Stimulated activated CD4-positive, alpha-beta T cell treated with anti-CD3 and anti-CD28 coated beads, Interleukin-1b, Interleukin-23, amount 100 ng/mL, for 4 hours (primary cell): ENCODE measurements at places on chromosomes 11 and 22.

GRCh38 chr11:117426297-117426685, 98.6 kb downstream of the CEP164 start:
- peak; percentile 66 for DNase-seq

DNA sequence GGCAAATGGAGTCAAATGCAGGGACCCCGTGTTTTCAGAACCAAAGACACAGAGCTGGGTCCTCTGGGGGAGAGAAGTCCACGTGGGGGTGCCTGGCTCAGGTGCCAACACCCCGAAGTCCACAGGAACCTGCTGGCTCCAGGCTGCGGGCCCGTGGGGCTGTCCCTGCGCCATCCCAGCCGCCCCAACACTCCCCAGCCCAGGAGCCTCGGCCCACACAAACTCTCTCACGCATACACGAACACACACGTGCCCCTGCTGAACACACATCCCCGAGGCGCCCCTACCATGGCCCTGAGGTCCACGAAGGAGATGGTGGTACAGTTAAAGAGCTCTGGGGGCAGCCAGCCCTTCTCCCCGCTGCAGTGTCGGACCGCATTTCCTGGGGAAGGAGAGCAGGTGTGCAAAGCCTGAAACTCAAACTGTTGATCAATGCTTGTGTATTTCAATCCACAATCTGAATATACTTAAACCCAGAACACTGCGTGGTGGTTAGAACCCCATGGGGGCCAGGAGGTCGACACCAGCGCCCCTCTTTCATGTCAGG, 54.7 kb downstream of the TRMU start:
- no peak for DNase-seq

GRCh38 chr22:46256358-46256958, 6.4 kb upstream of the CDPF1 start:
- DNase-seq: no peak

GRCh38 chr22:37045958-37046357, 5.6 kb upstream of the KCTD17 start:
- DNase-seq: no peak

GRCh38 chr11:120271672-120272071, 31.7 kb downstream of the POU2F3 start:
- DNase-seq: no peak

DNA sequence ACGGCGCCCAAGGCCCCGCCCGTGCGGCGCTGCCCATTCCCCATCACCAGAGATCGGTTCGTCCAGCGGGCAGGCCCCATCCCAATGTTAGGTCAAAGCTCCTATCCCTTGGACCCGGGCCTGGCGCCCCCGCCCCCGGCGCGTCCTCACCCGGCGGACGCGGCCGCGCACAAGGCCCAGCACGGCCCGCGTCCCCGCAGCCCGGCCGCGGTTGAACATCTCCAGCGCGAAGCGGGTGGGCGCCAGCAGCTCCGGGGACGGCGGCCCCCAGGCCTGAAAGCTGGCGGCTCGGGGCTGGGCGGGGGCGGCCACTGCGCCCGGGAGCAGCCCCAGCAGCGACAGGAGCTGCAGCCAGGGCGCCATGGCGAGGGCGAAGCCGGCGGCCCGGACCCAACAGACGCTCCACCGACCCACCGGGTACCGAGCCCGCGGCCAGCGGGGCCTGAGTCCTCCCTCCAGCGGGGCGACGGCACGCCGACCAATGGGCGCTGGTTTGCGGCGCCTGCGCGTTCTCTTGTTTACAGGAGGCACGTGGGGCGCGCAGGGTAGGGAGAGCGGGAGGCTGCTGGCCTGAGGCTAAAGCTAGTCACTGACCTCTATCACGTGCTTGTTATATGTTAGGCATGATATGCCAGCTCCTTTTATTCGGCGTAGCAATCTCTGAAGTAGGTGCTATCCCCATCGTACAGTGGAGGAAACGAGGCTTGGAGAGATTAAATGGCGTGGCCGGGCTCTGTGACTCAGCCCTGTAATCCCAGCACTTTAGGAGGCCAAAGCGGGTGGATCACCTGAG, at the start of gene CTSF:
Gene CTSF (minus strand): TSS at position 483 of the 793 bp plus-strand sequence. CDS start 120 bp downstream, at position 363.
- peak; percentile 67 for DNase-seq

DNA sequence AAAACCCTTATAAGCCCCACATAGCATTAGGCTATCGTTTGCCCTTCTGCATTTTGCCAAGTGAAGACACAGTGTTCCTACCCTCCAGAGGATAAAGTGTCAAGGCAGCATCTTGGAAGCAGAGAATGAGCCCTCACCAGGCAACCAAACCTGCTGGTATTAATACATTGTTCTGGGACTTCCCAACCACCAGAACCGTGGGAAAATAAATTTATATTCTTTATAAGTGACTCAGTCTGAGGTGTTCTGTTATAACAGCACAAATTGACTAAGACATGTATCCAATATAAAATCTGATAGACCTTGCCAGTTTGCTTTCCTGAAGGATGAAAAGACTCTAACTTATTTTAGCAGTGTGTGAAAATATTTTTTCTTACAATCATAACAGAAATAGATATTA, 792.5 kb upstream of the LRRC4C start:
- no peak for DNase-seq

DNA sequence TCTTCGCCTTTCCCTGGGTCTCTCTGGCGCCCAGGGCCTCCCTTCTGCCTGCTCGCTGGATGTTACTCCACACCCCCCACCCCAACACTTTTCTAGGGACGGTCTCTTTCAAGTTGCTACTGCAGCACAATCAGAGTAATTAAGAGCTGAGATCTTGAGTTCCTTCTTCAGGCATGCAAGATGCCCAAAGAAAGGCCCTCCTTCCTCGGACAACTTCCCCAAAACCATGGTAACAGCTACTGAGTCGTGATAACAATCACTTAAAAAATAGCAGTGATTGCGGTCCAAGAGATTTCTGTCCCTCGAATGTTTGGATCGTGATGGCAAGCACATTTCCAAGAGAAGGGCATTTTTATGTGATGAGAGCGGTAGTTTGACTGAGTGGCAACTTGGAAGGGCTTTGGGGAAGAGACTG, 638 bp upstream of the TENM4 start:
- no peak for DNase-seq

- DNase-seq: no peak
These were observed 3.2 kb downstream of the GLB1L2 start for GRCh38 chr11:134334796-134335571.

- DNase-seq: no peak
These were observed 409.3 kb downstream of the BRD1 start for GRCh38 chr22:49418341-49418894.

GRCh38 chr22:24587251-24587650, 5.6 kb downstream of the LRRC75B start:
- DNase-seq: no peak

- DNase-seq: no peak
These were observed at the start of gene CDC42EP1 for GRCh38 chr22:37559901-37560607. Gene CDC42EP1, plus strand, starts transcription at chr22:37560480. Its CDS starts 5,870 bp downstream, at chr22:37566350.

DNA sequence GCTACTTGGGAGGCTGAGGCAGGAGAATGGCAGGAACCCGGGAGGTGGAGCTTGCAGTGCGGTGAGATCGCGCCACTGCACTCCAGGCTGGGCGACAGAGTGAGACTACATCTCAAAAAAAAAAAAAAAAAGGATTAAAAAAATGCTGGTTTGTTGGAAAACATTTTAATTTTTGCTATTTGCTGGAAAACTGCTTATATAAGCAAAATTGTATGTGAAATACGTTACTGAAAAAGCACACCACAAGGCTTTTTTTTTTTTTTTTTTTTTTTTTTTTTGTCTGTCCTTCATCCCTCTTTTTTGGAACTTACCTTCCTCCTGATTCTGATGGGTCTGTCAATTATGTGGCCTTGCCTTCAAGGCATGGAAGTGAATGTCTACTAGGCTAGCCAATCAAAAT, 40.8 kb downstream of the DCDC1 start:
- no peak for DNase-seq

DNA sequence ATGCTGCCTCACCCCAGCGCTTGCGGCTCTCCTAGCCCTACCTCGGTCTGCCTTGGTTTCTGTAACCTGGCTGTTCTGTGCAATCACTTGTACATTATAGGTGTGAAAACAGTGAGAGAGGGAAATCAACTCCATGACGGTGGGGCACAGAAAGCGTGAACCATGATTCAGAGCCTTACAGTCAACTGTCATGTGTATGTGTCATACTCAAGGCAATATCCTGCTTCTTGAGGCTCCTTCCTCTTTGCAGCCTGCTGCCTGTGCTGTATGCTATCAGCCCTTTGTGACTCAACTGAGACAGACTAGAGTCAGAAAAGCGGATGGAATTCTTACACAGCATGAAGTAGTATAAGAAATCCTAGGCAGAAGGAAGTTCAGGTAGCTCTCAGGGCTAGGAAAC, 2.1 kb downstream of the NRIP3 start:
- DNase-seq: peak; percentile 12

DNA sequence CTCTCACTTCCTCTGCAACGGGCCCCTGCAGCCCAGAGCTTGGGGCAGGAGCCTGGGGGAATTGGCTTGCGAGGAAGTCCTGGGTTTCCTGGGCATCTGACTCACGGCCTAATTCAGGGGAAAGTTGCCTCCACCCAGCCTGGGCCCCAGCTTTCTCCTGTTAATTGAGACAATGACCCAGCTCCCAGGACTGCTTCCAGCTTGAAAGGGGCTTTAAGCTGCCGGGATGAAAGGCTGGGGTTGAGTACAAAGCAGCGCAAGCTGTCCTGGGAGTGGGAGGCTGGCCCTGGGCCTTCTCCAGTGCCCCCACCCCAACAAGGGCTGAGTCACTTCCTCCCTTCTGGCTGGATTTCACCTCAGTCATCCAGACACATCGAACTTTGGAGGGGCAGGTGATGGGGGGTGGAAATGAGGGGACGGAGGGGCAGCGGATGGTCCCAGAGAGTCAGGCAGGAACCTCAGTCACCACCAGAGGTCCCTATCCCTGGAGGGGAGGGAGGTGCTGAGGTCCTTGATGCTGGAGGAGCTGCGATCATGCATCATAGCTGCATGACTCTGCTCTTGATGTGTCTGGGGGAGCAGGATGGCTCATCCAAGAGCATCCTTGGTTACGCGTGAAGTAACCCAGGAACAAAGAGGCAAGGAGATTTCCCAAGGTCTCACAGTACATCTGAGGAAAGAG, 30.1 kb upstream of the OAF start:
- no peak for DNase-seq

DNA sequence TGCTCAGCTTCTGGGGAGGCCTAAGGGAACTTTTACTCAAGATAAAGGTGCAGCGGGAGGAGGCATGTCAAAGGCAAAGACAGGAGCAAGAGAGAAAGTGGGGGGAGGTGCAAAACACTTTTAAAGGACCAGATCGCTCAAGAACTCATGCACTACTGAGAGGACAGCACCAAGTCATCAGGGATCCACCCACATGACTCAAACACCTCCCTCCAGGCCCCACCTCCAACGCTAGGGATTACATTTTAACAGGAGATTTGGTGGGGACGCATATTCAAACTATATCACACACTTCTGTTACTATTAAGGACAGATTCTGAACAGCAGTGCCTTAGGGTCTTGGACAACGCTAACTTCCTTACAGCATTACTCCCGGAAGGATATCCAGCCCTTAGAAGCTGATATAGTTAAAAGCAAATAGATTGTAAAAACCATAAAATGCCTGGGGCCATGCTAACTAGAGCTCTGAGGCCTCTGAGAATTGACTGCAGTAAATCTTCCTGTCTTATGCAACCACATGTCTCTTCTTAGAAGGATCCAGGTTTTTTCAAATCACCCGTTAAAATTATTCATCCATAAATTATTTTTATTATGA, 16.7 kb upstream of the ZC3H12C start:
- no peak for DNase-seq

DNA sequence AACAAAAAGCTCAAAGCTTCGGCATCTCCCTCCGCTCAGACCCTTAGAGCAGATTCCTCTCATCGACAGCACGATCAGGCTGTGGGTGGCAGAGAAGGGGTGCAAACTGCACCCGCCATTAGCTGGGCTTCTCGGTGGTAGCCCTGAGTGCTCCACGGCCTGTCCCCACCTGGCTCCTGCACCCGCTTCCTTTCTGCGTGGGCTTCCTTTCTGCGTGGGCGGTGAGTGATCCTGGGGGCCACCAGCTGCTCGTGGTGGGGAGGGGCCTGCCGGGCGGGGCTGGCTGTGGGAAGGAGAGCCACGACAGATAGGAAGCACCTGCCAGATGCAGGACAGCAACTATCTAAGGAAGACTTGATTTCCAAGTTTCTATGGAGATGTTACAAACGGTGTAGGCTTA, 55.0 kb downstream of the BRD1 start:
- no peak for DNase-seq

DNA sequence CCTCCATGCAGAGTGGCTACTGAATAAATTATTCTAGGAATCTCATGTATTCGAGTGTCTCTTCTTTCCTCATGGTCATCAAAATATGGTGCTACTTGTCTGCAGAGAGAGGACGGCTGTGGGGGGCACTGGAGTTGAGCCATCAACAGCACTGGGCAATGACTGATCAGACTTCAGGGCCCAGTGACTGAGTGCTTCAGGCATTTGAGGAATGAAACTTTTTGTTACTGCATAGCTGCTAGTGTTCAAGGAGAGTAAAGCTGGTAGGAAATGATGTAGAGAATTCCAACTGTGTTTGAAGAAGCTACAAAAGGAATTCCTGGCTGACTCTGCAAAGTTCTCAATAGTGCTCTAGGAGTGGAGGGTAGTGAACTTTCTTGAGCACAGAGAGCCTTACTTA, 277.7 kb downstream of the CADM1 start:
- DNase-seq: no peak

GRCh38 chr11:72630104-72630852, 43.9 kb downstream of the PDE2A start:
- DNase-seq: no peak

GRCh38 chr11:110985547-110985946, 260.0 kb upstream of the POU2AF2 start:
- DNase-seq: no peak

DNA sequence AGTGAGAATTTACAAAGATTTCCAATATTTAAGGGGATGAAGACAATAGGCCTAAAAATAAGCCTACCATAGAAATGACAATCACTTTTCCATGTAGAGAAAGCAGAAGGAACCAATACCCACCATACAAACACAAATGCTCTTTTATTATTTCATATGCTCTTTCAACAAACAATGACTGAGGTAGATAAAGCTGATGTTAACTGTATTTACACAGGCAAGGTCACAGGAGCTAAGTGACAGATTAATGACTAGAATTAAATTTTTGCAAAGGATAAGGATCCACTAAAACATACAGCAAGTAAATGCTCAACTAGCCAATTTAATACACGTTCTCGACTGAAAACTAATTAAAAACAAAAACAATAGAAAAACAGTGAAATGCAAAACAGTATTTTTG, 34.2 kb downstream of the PICALM start:
- no peak for DNase-seq

DNA sequence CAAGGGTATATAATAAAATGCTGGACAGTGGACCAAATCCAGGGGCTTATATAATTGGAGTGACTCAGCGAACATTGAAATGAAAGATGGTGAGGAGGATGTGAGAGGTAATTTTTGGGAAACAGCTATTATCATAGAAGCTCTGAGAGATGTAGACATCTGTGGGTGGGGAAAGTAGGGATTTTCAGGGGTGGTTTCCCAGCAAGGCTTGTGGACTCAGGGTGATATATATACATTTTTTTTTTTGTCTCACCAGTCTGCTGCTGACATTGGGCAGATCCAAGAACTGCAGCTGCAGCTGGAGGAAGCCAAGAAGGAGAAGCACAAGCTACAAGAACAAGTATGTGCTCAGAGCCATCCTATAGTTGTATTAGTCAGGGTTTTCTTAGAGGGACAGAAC, 208.1 kb downstream of the MYO18B start:
- DNase-seq: no peak

GRCh38 chr11:117875382-117876058, 938 bp downstream of the FXYD6 start:
- no peak for DNase-seq
